ENCODE measurements at places on chromosomes 12 and 14.

DNA sequence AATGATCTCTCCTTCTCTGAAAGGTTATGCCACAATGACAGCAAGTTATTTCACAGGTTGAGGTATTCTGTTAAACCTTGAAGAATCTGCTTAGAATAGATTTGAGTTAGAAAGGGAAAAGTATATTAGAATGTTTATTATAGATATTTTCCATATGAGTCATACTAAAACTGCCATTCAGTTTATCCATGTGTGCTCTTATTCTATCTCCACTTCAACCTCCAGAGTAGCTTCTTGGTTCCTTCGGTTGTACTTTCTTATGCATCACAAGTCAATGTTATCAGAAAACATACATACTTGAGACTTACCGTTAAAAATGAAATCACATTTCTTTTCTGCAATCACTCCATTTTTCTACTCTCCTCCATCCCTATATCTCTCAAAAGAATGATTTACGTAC lies 197.7 kb downstream of the BCAT1 start:
- ATAC-seq: peak; percentile 45

- no peak for ATAC-seq
Measured at GRCh38 chr12:91542067-91542466, 359.4 kb upstream of the DCN start.

DNA sequence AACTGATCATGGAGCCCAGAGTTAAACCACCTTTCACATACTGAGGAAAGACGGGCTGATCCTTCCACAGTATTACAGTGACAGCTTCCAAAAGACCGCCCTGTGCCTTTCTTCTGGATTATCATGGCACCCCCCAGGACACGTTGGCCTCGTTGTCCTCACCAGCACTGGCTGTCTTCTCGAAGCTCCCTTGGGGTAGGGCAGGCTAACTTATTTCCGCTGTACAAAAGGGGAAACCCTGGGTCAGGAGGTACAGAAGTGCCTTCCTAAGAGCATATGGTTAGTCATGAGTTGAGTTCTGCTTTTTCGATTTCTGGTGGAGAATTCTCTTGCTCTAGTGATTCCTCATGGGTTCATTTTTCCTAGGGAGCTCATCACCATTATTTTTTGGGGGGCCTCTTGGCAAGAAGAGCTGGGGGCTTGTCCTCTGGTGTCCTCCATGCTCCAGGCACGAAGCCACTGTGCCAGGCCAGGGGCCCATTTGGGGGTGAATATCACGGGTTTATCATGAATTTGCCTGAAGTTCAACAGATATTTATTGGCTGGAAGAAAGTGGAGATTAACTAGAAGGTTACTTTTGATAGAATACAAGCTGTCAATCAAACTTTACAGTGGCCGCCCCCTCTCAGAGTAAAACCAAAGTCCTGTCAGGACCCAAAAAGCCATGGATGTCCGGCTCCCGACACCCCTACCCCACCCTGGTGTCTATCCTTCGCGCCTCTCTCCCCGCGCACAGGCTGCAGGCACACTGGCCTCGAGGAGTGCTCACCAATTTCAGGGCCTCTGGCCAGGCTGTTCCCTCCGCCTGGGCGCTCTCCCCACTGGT lies 8.8 kb upstream of the TRAF3 start:
- ATAC-seq: no peak

GRCh38 chr12:27384261-27384590 lies 51.6 kb downstream of the BMAL2 start:
- ATAC-seq: no peak

- ATAC-seq: no peak
Measured at GRCh38 chr12:116194935-116195431, 82.5 kb downstream of the MED13L start.

DNA sequence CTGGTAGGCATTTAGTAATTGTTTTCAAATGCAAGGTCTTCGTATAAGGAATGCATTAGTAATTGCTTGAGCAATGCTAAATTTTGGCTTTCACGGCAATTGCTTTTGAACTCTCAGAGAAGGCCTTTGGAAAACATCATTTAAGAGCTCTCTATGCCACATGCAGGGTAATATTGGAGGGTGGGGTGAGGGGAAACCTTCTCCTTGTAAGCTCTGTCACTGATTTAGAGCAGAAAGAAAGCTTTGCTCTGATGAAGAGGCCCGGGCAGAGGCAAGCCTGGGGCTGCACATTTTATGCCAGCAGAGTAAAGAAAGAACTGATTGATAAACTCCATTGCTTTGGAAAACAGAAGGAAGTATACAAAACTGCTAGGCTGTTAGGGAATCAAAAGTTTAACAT lies 70.9 kb downstream of the TRIM9 start:
- peak; percentile 50 for ATAC-seq

DNA sequence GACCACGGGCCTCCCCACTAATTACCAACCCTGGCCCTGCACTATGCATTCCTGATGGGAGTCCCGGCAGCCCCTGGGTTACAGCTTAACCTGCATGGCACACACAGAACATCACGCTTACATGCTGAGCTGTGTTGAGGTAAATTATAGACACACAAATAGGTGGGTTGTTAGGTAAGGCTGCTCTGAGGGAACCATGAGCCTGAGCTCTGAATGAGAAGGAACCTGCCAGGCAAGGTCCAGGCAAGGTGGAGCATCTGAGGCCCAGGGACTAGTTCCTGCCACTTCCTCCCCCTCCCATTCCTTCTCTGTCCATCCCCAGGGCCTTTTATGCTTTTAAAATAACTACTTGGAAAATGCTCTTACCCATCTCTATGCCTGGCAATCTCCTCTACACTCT lies 82.7 kb upstream of the ESRRB start:
- no peak for ATAC-seq

GRCh38 chr14:104332634-104333270 lies 194.4 kb downstream of the KIF26A start:
- no peak for ATAC-seq

DNA sequence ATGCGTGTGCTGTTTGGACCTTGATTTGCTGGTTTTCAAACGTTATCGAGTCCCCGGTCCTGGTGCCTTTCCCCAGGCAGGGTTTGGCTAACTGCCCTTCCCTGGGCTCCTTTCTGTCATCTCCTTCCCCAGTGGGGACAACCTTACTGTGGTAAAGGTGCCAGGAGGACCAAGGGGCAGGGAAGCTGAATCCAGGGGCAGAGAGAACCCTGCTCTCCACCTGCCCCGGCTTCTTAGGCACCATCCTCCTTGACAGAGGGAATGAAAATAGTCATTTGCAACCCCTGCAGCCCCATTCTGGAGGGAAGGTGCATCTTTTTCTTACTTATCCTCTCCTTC lies 5.0 kb downstream of the CEBPE start:
- ATAC-seq: no peak

DNA sequence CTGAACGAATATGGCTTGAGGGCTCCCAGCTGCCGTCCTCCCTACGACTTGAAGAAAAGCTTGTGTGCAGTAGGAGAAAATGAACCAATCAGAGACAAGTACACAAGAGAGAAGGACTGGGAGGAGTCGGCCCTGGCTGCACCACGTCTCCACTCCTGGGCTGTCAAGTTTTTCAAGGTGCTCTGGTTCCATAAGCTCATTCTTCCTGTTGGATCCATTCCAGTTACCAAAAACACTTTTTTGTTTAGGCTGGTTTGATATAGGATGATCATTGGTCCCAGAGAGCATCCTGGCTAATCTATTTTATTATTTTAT lies 2.8 kb upstream of the A2ML1 start:
- ATAC-seq: no peak

DNA sequence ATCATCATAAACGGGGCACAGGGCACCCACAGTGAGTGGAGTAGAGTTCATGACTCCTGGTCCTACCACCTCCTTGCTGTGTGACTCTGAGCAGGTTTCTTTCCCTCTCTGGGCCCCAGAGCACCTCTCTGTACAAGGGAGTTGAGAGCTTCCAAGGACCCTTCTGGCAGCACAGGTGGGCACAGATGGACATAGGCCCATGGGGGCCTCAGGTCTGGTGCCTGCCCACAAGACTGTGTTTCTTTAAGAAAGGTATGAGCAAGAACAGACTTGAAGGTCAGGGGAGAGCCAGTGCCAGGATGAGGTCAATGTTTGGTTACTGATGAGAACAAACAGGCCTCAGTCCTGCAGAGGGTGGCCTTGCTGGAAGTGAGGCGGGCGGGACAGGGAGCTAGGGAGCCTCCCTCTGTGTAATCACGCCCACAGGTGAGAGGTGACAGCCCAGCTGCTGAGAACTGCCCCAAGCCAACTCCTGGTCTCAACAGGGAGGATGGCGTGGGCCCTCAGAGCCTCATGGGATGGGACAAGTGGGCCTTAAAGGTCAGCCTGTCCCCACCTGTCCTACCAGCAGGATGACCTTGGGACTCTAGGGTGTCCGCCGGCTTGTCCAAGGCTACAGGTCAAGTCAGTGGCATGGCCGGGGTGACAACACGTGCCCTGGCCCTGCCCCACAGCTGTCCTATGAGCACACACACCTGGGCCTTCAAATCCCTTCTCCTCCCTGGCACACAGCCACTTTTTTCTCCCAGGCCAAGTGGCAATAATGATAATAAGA lies 49.1 kb downstream of the CCDC85C start:
- no peak for ATAC-seq

GRCh38 chr12:110940296-110940695 lies 19.9 kb upstream of the MYL2 start:
- no peak for ATAC-seq

GRCh38 chr12:116835484-116835883 lies 45.8 kb downstream of the HRK start:
- no peak for ATAC-seq

DNA sequence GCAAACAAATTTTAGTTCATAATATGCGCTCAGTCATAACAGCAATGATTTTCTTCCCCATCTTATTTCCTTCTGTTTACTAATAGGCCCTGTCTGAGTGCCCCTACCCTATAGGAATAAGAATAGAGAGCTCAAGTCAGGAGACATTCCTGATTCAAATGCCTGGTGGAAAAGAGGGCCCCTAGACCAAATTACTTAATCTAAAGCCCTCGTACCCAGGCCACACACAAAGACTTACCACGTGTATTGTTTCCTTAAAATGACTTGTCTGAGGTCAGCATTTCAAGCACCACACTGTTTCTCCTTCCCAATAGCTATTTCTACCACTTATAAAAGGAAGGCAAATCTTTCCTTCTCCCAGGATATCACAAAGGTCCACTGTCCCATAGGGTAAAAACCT lies 314.9 kb upstream of the TMTC1 start:
- no peak for ATAC-seq

DNA sequence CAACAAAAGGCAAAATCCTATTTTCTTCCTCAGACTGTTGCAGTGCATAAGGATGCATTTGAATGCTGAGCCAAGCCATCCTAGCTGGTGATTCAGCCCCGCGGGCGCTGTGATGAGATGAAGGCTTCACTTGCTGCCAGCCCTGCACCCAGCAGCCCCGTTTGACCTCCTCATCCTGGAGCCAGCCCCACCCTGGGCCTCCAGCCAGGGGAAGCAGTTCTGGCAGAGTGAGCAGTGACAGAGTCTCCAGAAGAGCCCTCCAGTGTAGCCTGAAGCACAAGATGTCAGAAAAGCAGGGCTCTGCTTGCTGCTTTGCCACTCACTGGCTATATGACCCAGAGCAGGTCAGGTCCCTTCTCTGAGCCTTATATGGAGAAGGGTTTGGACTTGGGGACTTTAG lies 96.2 kb upstream of the HSPB8 start:
- no peak for ATAC-seq

GRCh38 chr14:77124345-77125280 lies 17.0 kb downstream of the ZDHHC22 start:
- ATAC-seq: peak; percentile 90

GRCh38 chr12:4148418-4149056 lies 125.0 kb upstream of the CCND2 start:
- ATAC-seq: no peak

DNA sequence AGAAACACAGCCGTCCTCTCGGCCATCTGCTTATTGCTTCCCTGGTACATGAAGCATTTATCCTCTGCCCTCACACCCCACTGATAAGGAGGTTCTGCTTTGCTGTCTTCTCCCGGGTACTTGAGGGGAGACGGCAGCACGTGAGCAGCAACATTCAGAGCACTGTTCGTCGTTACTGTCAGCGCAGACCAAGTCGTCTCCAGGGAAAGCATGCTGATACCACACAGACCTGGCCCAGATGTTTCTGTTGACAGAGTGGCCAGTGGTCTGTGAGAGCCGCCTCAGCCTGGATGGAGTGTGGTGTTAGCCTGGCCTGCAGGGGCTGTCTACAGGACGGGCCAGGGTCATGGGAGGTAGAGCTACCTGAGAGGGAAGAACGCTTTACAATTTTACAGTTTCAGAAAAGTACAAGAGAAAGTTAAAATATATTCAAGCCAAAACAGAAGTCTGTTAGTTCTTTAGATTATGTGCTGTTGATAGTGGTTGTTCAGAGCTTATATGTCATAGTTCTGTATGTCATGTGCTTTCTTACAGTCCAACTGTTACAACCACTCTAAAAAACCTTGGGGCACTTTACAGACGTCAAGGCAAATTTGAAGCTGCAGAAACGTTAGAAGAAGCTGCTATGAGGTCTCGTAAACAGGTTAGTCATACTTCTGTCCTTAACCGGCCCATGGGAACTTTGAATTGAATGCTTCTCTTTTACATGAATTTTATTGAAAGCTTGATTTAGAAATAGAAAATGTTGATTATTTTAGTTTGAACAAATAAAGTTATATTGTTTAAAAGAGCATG lies 38.2 kb downstream of the XRCC3 start:
- no peak for ATAC-seq

DNA sequence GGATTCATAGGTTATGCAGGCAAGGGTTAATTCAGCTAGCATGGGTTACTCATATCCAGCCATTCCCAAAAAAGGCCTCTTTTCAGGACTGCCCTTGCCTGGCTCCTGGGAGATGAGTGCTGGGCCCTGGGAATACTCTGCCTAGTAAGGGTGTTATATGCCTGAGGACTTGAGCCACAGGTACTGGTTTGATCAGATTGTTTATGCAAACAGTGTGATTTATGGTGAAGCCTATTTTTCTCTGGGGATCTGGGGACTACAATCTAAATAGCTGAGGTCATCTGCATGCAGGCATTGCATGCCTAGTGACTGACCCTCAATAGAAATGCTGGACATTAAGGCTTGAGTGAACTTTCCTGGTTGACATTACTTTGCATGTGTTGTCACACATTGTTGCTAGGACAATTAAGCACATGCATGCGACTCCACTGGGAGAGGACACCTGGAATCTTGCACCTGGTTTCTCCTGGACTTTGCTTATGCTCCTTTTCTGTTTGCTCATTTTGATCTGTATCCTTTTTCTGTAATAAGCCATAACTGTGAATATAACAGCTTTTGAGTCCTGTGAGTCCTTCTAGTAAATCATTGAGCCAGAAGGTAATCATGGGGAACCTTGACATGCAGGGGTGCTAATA lies 73.0 kb downstream of the RAD51B start:
- no peak for ATAC-seq

GRCh38 chr14:94009767-94010166 lies 12.7 kb downstream of the CCDC197 start:
- peak; percentile 82 for ATAC-seq

GRCh38 chr14:91294153-91294552 lies 49.6 kb upstream of the GPR68 start:
- no peak for ATAC-seq

Measured in SK-N-SH treated with all-trans-retinoic acid at 6 μM for 48 hours (cell line).